ENCODE measurements at places on chromosomes 7 and 10. TPM values are rescaled to one million over a fixed set of nuclear protein-coding genes. Genes with fewer than 3 reads are reported as not detected.
A peak's percentile ranks its signal among the peaks of the same experiment; 100 is the strongest.

POLR2J3 gene
- 40.5 TPM for total RNA-seq

CYP26C1 gene
- total RNA-seq, result not detected

TRPV5 gene
- total RNA-seq, result not detected

TPK1 gene
- 15.5 TPM for total RNA-seq

DNA sequence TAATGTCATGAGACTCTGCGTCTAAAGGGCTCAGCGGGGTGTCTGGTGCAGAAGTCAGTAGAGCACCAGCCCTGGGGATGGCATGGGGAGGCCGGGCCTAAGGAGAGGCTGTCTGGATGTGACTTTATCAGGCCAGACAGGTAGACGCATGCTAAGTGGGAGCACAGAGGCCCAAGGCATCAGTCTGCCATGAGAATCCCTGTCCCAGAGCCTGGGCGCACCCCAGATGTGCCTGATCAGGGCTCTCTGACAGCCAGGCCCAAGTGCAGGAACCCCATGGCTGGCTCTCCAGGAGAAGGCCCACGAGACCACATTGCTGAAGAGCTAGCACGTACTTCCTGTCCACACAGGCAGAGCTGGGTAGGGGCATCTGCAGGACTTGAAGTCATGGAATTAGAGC, 48.0 kb upstream of the CPXM2 start:
- no peak overlapping the region for H3K27ac ChIP-seq
- H3K4me3 ChIP-seq, result no peak overlapping the region
- peaks cover 1% of the 10 kb centered on the region for H3K27me3 ChIP-seq
- H3K4me1 ChIP-seq, result no peaks in the 10 kb centered on the region
- DNase-seq, result no peak
- no peaks in the 10 kb centered on the region for H3K36me3 ChIP-seq

DNA sequence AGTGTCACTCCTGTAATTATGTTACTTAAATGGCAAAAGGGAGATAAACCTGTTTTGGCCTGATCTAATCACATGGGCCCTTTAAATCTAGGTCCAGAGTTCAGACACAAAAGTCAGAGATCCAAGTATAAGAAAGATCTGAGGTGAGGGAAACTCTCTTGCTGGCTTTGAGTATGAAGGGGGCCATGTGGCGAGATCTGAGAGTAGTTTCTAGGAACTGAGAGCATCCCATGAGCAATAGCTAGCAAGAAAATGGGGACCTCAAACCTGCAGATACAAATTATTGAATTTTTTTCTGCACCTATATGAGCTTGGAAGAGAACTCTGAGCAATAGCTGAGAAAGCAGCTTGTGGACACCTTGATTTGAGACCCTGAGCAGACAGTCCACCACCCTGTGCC, 27.6 kb downstream of the ANKRD7 start:
- H3K36me3 ChIP-seq, result no peaks in the 10 kb centered on the region
- H3K4me1 ChIP-seq, result no peaks in the 10 kb centered on the region
- H3K27me3 ChIP-seq, result peaks cover 4% of the 10 kb centered on the region
- H3K27ac ChIP-seq, result no peak overlapping the region
- no peak for DNase-seq
- H3K4me3 ChIP-seq, result no peak overlapping the region

DNA sequence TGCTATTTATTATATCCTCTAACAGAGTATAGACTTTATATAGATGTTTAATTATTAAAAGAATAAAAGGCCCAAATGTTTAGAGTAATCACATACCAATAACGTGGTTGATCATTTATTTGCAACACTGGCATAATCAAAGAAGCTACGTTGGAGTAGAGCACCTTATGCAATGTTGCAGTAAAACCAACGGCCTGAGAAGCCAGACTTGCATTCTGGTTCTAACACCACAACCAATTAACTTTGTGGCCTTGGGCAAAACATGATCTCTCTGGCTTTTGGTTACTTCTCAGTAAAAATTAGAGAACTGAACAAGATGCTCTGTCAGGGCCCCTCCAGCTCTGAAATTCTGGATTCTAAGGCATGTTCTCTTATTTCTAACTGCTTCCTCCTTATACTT, 476.2 kb downstream of the GRM8 start:
- DNase-seq, result no peak
- H3K4me1 ChIP-seq, result no peaks in the 10 kb centered on the region
- no peaks in the 10 kb centered on the region for H3K27me3 ChIP-seq

DNA sequence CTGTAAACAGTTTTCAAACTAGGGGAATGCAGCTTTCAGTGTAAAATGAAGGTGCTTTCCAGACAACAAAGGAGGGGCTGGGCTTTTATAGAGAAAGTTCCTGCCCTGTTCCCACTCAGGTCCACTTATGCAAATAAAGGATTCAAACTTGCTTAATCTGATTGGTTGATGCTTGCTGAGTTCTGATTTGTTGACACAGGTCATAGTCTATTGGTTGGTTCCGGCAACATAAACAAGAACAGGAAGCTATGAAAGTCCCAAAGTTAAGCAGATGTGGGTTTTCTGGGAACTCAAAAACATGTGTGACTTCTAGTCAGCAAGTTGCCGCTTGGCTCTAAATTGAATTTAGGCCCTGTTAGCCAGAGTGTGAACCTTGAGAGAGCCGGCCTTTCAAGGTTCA, 194.2 kb upstream of the SVIL start:
- DNase-seq, result no peak
- no peaks in the 10 kb centered on the region for H3K36me3 ChIP-seq

DNA sequence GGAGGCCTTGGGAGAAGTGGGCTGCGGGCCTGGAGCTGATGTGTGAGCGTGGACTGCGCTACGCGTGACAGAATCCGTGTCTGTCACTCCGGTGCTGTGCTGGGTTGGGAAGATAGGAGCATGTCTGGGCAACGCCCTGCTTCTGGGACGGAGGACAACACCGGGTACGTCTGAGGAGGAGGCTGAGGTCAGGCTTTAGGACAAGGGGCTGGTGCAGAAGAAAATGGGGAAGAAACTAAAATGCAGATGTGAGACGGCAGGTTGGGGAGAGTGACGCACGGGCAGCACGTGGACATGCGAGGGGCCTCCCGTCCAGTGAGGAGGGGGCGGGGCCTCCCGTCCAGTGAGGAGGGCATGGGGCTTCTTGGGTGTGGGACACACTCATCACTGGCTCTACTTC, 207.4 kb downstream of the DNAJB6 start:
- no peaks in the 10 kb centered on the region for H3K27me3 ChIP-seq
- H3K4me1 ChIP-seq, result no peaks in the 10 kb centered on the region
- no peaks in the 10 kb centered on the region for H3K36me3 ChIP-seq
- no peak overlapping the region for H3K27ac ChIP-seq
- no peak for DNase-seq
- no peak overlapping the region for H3K4me3 ChIP-seq

DNA sequence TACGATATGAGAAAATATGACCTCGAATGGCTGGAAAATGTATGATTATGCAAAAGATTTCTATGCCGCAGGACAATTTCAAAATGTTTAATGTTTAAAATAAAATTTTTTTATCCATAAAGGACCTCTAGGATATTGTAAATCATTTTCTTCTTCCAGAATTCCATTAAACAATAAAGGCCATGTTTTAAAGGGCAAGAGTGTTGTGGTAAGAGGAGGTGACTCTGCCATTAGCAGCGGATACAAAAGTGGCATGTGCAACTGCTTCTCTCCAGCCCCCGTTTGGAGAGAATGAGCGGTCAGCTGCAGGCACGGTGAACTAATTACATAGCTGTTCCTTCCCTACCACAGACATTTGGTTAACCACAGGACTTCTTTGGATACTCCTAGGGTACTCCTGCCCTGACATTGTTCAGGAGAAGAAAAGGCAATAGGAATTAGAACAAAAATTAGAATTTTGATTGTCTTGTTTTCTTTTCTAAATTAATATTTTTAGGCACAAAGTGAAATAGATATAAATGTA, 63.8 kb downstream of the HBP1 start:
- peaks cover 6% of the 10 kb centered on the region for H3K36me3 ChIP-seq
- DNase-seq, result no peak
- H3K27ac ChIP-seq, result no peak overlapping the region
- H3K27me3 ChIP-seq, result no peaks in the 10 kb centered on the region
- no peaks in the 10 kb centered on the region for H3K4me1 ChIP-seq
- H3K4me3 ChIP-seq, result no peak overlapping the region

DNA sequence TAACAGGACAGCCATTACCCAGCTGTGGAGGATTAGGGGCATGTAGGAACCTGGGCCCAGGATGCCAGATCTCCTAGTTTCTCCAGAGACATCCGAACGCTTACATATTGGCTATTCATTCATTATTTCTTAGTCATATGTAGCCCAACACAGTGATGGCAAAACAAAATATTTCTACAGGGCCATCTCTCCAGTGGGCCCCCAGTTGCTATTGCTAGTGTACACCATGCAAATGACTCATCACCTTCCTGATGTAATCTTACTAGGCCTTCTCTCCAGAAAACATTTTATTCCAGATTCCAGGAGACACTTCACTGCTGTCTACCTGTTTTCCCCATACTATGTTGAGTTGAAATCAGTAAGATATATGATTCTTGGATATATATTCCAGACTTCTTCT, 201.7 kb downstream of the PLXDC2 start:
- no peak for DNase-seq
- H3K4me3 ChIP-seq, result no peak overlapping the region
- no peaks in the 10 kb centered on the region for H3K27me3 ChIP-seq
- H3K27ac ChIP-seq, result no peak overlapping the region
- no peaks in the 10 kb centered on the region for H3K4me1 ChIP-seq

DNA sequence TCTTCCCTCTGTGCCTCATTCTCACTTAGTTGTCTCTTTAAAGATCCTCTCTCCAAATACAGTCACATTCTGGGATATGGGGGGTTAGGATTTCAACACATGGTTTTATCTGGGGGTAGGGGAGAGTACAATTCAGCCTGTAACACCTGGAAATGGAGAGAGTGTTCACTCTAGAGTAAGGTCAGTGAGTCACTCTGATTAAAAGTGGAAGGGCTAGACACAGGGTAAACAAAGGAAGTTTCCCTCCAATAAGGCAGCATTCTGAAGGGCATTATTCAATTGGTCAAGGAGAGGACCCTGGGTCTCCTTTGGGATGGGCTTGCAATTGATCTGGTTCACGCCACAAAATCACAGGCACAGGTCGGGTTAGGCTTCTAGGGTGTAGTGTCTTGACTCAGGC, 232.8 kb upstream of the NPSR1 start:
- DNase-seq, result no peak
- no peak overlapping the region for H3K27ac ChIP-seq
- H3K4me3 ChIP-seq, result no peak overlapping the region
- H3K36me3 ChIP-seq, result no peaks in the 10 kb centered on the region

GRCh38 chr10:3426190-3426845, 253.7 kb upstream of the PITRM1 start:
- H3K27me3 ChIP-seq, result peaks cover 4% of the 10 kb centered on the region
- peaks cover 2% of the 10 kb centered on the region for H3K36me3 ChIP-seq
- no peak overlapping the region for H3K27ac ChIP-seq
- peaks cover 21% of the 10 kb centered on the region for H3K4me1 ChIP-seq
- no peak overlapping the region for H3K4me3 ChIP-seq
- no peak for DNase-seq

- no peaks in the 10 kb centered on the region for H3K4me1 ChIP-seq
- no peaks in the 10 kb centered on the region for H3K27me3 ChIP-seq
- H3K27ac ChIP-seq, result no peak overlapping the region
- H3K36me3 ChIP-seq, result no peaks in the 10 kb centered on the region
- DNase-seq, result no peak
Observed at GRCh38 chr10:121309164-121309563, 289.1 kb downstream of the FGFR2 start.

DNA sequence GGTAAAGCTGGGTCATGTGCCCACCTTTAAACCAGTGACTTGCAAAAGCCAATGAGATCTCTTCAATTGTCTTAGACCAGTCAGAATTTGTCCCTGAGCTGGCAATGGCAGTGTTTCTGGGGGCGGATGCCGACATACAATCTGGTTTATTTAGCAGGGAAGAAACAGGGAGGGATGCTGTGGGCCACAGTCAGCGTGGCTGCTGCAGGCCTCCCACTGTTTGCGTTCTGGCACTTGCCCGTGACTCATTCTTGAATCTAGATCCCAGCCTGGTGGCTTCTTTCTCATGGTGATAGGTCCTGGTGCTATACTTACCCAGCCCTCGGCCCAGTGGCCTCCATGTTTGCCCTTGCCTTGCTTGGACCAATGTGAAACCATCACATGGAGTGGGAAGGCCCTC, 3.1 kb upstream of the CPA1 start:
- no peak for DNase-seq
- no peaks in the 10 kb centered on the region for H3K27me3 ChIP-seq
- no peak overlapping the region for H3K4me3 ChIP-seq
- no peaks in the 10 kb centered on the region for H3K36me3 ChIP-seq

DNA sequence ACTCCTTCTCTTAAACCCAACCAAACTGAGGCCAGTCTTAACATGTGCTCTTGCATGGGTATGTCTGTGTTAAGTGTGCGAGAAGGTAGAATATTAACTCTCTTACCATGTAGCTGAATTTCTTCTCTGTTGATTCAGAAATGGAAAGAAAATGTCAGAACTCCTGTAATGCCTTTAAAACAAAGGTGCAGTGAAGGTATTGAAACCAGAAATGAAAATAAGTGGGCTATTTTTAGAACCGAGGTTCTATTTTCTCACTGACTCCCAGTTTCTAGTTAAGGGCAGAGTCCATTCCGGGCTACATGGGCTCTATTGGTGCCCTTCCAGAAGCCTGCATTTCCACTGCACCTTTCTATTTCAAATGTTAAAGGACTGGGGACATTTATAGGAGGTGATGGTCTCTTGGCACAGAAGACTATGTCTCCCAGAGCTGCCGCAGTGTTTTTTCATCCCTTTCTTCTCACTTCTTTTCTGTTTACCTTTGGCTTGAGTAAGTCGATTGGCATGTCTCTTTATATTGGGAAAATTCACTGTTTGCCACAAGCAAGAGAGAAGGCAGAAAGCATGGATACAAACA, 174.9 kb downstream of the LRMDA start:
- no peaks in the 10 kb centered on the region for H3K4me1 ChIP-seq
- no peak for DNase-seq
- H3K4me3 ChIP-seq, result no peak overlapping the region
- no peaks in the 10 kb centered on the region for H3K36me3 ChIP-seq
- peaks cover 6% of the 10 kb centered on the region for H3K27me3 ChIP-seq

- peak overlapping the region; percentile 59 for H3K4me3 ChIP-seq
- H3K4me1 ChIP-seq, result peaks cover 82% of the 10 kb centered on the region
- H3K27me3 ChIP-seq, result no peaks in the 10 kb centered on the region
- H3K27ac ChIP-seq, result peak overlapping the region; percentile 99
- H3K36me3 ChIP-seq, result peaks cover 37% of the 10 kb centered on the region
Observed at GRCh38 chr7:131007439-131008330, 273.7 kb upstream of the KLF14 start.

DNA sequence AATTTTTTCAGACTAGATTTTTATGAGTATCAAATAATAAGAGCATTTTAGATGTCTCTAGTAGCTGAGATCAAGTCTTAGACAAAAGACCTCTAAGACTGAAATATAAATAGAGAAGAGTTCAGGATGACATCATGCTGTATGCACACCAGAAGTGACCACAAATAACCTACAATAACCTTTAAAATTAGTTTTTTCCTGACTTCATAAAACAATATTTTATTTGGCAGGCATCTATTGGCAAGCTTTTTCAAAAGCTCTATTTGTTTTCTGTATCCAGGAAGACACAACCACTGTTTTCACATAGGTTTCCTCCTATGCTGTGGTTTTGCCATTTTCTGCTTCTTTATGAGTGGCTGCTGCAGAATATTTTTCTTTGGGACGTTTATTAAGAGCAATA, 359.1 kb downstream of the CRPPA start:
- H3K4me3 ChIP-seq, result no peak overlapping the region
- H3K27ac ChIP-seq, result no peak overlapping the region
- no peaks in the 10 kb centered on the region for H3K36me3 ChIP-seq
- peaks cover 4% of the 10 kb centered on the region for H3K27me3 ChIP-seq
- no peak for DNase-seq
- H3K4me1 ChIP-seq, result no peaks in the 10 kb centered on the region

- H3K36me3 ChIP-seq, result no peaks in the 10 kb centered on the region
- peaks cover 7% of the 10 kb centered on the region for H3K4me1 ChIP-seq
- peaks cover 3% of the 10 kb centered on the region for H3K27me3 ChIP-seq
- no peak for DNase-seq
- no peak overlapping the region for H3K4me3 ChIP-seq
- H3K27ac ChIP-seq, result no peak overlapping the region
Observed at GRCh38 chr7:101428093-101428866, 65.6 kb downstream of the COL26A1 start.

All from activated CD8-positive, alpha-beta T cell treated with anti-CD3 and anti-CD28 coated beads for 36 hours (primary cell).